Anterior cingulate cortex (tissue), 58 donors: ENCODE measurements at places on chromosomes 3 and 15.

- DNase-seq, result no peak
Observed at GRCh38 chr3:29408676-29409075, 127.8 kb downstream of the RBMS3 start.

GRCh38 chr3:78858174-78858573, 909.6 kb downstream of the ROBO1 start:
- DNase-seq, result no peak

GRCh38 chr3:134197681-134198261, 52.9 kb downstream of the RYK start:
- DNase-seq, result no peak

GRCh38 chr3:129123314-129124060, 1.9 kb upstream of the RAB43 start:
- DNase-seq, result no peak

DNA sequence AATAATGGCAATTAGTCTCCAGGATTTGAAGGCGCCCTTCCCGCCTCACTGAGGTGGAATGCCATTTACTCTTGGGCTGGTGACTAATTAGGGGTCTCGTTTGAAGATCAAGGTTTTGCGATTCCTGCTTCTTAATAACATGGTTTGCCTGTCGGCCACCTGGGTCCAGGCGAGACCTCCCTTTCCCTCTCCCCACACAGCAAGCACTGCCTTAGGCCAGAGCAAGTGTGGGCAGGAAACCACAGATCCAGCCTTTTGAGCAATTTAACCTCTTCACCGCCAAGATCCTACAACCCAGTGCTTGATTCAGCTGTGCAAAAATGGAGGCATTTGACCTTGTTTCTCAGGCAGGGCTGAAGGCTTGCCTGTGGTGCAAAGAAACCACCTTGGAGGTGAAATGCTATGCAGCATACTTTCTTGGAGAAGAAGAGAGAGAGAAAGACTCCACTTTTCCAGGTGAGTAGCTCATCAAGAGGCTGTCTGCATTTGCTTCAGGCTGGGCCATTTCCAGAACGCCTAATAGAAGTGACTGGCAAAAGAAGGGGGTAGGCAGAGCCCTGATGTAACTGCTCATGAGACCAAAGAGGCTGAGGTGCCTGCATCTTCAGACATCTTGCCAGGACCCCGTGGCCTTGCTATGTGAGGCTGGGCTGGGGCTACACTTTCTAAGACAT, 34.1 kb upstream of the WNT5A start:
- DNase-seq, result no peak

- no peak for DNase-seq
Observed at GRCh38 chr3:67375976-67376375, 278.4 kb downstream of the SUCLG2 start.

DNA sequence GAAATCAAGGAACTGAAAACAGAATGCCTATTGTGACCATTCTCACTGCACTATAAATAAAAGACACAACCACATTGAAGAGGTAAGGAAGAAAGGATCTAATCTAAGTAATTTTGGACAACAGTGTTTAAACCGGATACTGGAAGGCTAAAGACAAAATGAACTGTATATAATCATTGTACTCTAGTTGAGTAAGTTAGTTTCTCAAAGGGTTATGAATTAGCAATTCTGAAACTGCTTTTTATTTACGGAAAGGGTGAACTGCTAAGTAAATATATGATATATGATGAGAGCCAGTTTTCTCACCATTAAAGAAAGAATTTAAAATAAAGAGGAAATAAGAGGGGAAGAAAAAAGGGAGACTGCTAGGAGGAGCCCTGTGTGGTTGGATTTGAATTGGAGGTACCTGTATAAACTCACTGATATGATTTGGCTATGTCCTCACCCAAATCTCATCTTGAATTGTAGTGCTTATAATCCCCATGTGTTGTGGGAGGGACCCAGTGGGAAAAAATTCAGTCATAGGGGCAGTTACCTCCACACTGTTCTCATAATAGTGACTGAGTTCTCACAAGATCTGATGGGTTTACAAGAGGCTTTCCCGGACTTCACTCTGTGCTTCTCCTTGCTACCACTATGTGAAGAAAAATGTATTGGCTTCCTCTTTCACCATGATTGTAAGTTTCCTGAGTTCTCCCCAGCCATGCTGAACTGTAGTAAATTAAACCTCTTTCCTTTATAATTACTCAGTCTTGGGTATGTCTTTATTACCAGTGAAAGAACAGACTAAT, 607.7 kb downstream of the PYDC2 start:
- no peak for DNase-seq

- DNase-seq, result no peak
Observed at GRCh38 chr15:89167267-89168176, 53.9 kb downstream of the RLBP1 start.

DNA sequence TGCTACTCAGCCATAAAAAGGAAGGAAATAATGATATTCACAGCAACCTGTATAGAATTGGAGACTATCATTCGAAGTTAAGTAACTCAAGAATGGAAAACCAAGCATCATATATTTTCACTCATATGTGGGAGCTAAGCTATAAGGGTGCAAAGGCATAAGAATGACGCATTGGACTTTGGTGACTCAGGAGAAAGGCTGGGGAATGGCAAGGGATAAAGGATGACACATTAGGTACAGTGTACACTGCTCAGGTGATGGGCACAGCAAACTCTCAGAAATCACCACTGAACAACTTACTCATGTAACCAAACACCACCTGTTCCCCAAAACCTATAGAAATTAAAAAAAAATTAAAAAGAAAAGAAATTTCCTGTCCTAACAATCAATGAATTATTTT, 42.7 kb downstream of the ALCAM start:
- no peak for DNase-seq

- DNase-seq, result no peak
Observed at GRCh38 chr3:56926243-56926946, 124.6 kb upstream of the ARHGEF3 start.

DNA sequence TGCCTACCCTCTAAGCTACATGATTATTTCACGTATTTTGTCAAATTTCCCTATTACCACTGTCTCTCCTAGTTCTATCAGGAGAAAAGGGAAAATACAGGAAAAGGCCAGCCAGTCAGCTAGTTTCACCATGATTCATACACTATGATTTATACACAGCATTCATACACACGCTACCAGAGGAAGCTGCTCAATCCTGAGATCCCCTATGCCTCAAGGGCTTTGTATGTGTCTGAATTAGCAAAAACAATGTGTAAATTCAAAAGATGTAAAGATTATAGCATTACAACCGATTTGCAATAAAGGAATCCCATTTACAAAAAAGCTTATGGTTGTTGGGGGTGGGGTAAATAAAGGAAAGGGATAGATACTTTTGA, 3.1 kb upstream of the ACKR4 start:
- DNase-seq, result no peak

DNA sequence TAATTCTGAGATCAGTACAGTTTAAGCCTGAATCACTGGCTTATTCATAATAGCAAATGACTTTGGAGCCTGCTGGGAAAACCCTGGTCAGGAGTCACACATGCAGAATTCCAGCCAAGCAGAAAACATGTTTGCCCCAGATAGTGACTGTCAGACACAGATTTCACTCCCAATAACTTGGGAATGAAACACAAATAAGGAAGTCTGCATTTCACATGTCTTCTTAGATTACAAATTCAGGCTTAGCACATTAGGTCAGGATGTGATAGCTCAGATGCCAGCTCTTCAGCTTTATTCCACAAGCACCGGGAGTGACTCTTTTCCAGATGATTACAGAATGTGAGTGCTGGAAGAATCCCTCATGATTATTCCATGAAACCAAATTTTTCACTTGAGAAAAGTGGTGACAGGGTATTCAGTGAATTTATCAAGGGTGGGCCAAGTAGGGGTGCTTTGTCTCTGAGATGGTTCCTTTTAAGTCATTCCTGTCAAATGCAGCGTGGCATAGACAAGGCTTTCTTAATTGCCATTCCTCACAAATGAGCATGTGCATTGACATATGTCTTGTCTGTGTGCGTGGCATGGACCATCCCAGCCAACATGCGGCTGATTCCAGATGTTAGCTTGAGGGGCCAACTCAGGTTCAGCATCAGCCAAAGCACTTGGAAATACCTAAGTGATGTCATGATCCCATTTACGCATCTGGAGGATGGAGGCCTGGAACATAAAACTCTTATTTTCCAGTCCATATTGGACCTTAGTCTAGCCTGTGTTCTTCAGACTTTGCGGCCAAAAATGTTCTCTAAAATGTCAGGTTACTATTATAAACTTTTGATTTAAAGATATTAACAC, 191.0 kb downstream of the EPHB1 start:
- DNase-seq, result no peak

DNA sequence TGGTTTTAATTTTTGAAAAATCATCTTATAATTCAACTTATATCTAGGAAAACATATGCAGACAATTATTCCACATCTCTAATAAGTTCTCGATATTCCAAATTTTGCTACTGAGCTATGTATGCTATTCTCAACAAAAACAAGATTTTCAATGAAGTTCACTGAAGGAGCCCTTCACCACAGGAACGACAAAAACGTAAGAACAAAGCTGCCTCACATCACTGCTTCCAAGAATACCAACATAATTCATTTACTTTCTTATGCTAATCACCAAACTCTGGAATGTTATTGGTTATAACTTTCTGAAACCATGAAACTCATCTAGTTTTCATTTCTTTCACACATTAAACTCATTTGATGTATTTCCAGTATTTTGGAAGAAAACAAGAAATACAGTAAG, 49.7 kb downstream of the GNB4 start:
- DNase-seq, result no peak

- DNase-seq, result no peak
Observed at GRCh38 chr3:195512798-195513345, 30.3 kb downstream of the PPP1R2 start.

DNA sequence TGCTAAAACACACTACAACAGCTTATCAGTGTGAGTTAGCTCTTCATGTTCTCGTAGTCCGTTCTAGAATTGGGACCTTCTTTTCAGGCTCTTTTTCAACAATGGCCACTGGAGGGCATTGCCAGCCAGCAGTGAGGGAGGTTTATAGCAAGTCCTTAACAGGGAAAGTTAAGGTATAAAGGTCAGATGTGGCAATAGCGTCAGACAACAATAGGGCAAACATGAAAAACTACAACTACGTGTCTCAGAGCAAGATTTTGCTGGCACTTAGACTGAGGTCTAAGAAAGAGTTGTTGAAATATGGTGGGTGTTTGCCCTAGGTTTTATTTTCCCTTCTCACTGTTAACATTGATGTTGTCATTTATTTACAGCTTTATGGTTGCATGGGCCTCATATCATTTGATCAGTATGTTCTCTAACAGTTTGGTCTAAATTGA, 161.4 kb downstream of the GMNC start:
- no peak for DNase-seq

DNA sequence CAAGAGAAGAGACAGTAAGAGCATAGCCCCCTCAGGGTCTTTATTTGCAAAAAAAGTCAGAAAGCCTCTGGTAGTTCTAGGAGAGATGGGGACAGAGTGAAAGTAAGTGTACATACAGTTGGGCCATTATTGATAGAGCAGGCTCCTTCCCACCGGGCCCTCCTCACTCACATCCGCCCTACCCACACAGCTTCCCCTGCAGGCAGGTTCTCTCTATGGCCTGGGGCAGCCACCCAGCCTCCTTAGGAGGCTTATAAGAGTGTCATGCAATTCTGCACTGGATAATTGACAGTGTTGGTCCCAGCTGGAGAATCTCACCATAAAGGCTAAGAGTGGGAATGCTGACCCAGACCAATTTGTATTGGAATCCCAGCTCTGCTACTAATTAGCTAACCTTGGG, 49.5 kb downstream of the SLC30A4 start:
- DNase-seq, result no peak

DNA sequence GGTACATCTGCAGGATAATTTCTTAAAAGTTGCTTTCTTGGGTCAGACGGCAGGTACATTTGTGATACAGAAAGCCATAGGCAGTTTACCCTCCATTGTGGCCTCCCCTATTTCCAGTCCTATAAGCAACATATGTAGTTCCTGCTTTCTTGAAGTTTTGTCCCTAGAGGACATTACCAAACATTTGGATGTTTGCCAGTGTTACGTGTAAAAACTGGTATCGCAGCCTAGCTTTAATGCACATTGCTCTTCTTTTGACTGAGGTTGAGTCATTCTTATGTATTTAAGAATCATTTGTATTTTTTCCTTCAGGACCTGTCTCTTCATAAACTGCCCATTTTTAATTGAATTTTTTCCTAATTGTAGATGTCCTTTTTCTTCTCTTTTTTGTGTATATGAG, 114.3 kb downstream of the DIPK2A start:
- no peak for DNase-seq

DNA sequence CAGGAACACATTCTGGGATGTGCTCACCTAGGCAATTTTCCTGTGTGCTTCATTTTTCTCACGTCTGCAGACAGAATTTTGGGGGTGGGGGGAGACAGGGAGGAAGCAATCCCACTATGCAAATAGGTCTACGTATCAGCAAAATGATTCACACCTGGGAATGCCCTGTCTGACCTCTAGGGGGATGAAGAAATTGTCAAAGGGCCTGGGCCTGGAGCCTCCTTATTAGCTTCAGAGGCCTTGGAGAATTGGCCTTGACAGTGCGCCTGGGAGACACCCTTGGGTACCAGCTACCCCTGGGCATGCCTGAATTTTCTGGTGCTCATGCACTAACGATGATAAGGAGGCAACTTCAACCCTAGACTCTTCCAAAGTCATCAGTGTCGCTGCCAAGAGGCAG, 207.5 kb downstream of the CADPS start:
- no peak for DNase-seq

DNA sequence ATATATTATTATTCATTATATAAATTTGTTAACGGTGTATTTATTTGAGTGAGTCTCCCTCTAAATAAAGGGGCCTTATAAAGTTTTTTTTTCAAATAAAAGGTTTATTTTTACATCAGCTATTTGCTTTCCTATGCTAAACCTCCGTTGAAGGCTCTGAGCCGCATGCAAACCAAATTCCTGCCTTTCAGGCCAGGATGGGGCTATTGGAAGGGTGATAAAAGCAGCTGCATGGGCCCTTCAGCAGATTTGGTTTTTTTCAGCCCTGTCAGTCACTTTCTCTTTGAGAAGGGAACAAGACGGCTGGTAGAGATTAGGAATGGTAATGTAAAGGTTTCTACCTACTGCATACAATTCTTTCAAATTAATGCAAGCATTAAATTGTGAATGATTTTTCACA, 244.2 kb downstream of the WNT5A start:
- no peak for DNase-seq

- no peak for DNase-seq
Observed at GRCh38 chr3:156685198-156685597, 10.8 kb downstream of the TIPARP start.

DNA sequence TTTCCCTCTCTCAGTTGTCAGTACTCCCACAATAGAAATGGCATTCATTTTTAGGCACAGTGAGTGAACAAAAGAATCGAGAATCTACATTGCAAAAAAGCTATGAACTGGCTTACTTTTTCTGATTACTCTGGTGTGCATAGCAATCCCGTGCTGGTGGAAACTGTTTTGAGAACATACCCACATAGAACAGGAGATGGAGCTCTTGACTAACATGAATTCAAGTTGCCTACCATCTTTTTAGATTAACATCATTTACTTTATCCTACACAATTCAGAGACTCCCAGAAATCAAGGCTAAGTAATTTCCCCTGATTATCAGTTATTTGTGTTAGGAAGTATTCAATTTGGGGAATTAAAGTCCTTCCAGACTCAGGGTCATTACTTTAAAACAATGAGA, 326.6 kb downstream of the ARPP21 start:
- DNase-seq, result no peak
